ENCODE measurements at places on chromosomes 11 and 22. TPM values are rescaled to one million over a fixed set of nuclear protein-coding genes. Genes with fewer than 3 reads are reported as not detected.

Gene DEFB131B
- total RNA-seq: not detected

DNA sequence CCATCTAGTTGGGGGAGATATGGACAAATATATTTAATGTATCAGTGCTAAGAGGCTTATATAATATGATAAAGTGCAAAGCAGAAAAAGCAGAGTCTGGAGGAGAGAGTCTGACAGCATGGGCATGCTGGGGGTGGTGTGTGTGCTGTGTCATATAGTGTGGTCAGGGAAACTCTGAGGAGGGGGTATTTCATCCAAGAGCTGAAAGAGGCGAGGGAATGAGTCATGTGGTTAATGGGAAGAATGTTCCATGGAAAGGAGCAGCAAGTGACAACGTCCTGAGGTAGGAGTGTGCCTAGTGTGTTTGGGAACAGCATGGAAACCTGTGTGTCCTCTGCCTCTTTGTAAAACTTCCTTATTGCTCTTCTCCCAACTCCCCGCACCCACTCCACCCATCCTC lies 38.0 kb downstream of the EIF3F start:
- no peak for DNase-seq

DNA sequence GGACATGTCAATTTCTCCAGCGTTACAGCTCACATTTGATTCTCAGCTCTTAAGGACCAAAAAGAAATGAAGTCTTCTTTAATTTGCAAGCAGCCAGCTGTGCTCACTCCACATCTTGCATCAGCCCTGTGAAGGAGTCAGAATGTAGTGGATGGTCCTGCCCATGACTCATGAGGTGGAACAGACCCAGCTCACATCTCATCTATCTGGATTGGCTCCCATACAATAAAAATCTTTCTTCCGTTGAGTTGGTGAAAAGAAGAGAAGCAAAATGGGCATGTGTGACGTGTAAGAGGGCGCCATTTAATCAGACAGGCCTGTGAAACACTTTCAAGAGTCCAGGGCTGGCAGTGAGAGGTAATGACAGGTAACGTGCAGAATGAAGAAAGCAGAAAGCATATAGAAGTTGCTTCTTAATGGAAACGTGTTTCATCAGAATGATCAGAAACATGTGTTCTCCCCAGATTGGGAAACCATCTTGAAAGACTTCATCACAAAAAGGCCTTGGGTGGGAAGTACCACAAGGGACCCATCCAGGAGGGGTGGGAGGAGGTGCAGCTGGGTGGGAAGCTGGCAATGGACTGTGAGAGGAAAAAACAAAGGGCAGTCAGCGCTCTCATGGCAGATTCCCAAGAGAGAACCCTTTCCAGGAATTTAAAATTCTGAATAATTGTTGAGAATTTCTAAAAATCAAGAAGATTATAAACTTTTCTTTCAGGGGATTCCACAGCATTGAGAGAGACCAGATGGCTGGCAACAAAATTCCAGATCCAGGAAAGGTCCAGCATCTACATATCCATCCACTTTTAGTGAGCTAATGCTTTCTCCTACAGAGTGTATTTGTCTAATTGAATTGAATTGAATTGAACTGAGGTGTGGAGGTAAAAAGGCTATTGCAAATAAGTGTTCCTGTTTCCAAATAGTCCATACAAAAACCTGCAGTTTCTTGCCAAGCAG lies 57.0 kb downstream of the ETS1 start:
- no peak for DNase-seq

- no peak for DNase-seq
These were observed 50.6 kb upstream of the DEUP1 start for GRCh38 chr11:93279851-93280347.

DNA sequence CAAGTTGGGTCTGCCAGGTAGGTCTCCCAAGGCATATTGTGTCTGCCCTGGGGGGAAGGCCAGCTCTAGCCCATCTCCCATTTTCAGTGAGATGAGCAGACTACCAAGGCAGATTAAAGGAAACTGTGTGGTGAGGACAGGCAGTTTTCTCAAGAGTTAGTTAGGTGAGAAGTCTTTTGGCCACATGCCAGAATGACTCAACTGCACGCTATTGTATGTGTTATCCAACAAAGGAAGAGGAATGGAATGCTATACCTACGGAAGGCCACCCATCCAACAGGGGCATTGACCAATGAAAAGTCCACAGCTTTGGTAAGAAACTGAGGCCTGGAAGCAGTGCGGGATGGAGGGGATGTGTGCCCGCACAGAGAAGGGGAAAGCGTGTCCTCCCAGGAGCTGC lies 941.7 kb downstream of the NTM start:
- no peak for DNase-seq

DNA sequence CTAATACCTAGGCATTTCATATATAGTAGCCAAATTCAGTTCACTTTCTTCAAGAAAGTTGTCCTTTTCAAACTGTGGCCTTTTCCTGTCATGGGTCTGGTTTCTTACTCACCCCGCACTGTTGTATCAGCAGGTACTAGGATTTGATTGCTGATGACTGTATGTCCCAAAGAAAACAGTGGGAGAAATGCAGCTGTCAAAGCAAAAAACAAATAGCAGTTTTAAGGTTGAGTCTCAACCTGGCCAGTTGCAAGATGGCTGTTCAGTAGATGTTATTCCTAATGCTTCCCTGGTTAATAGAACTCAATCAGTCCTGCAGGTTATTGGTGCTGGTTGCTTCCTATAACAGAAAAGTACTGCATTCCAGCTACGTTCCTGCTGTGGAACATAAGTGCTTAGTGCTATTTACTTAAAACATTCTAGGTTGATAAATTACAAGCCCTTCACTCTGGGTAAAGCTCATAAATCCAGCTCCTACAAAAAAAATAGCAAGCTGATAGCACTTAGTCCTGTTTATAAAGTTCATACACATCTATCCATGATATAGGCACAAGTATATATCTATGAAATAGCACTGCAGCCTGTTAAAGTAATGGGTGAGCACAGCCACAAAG lies 26.6 kb downstream of the NF2 start:
- no peak for DNase-seq

GRCh38 chr22:24510637-24511625 lies 15.8 kb downstream of the UPB1 start:
- DNase-seq: peak; percentile 24

GRCh38 chr11:73971175-73971719 lies 11.4 kb downstream of the UCP2 start:
- peak; percentile 34 for DNase-seq

GRCh38 chr11:100874203-100874602 lies 187.1 kb downstream of the ARHGAP42 start:
- no peak for DNase-seq

DNA sequence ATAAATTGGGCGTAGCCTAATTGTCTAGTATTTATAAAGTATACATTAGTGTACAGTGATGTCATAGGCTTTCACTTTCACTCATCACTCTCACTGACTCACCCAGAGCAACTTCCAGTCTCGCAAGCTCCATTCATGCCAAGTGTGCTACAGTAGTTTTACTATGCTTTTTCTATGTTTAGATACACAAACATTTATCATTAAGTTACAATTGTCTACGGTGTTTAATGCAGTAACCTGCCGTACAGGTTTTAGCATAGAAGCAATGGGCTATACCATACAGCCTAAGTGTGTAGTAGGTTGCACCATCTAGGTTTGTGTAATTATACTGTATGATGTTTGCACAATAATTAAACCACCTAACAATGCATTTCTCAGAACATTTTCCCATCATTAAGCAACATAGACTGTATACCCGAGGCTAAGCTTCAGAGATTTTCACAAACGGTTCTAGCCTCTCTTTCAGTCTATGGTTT lies 17.5 kb downstream of the OR9G1 start:
- DNase-seq: no peak
